ENCODE measurements at places on chromosomes 12 and 14. TPM values are rescaled to one million over a fixed set of nuclear protein-coding genes. Genes with fewer than 3 reads are reported as not detected.

CYP46A1 gene
- total RNA-seq, result under 0.01 TPM

RFX4 gene
- not detected for total RNA-seq

NGB gene
- not detected for total RNA-seq

OTOGL gene
- total RNA-seq, result 0.28 TPM

- peak; percentile 84 for DNase-seq
Measured at GRCh38 chr14:89504602-89505313, 87.7 kb upstream of the FOXN3 start.

DNA sequence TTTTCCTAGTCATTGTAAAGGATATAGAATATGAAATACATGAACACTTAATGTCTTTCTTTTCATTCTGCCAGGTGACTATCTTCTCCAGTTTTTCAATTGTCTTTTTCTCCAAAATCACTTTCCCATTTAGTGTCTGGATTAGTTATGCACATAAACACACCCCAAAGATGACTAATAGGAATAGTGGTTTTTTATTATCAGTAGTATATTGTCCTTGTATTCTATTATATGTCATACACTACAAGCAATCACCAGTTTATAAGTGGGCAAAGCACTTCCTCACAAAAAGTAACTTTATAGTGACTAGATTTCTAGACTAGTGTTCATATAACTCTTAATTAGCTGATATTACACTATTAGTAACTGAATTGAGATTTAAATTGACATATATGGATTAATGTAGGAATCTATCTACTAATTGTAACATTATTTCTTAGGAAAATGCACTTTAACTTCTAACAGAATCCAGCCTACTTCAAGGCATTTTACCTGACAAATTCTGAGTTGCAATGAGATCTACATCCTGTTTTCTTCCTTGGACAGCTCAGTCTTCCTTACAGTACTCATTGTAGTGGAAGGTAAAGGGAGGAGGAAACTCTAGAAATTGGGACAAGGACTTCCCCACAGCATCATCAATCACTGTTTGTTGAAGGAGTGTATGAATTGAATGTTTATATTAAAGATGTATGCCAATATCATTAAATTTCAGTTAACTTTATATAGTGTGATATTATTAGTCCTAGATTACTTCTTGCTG lies 186.1 kb upstream of the GARIN2 start:
- no peak for DNase-seq

- DNase-seq, result peak; percentile 75
Measured at GRCh38 chr14:69268223-69268622, 8.3 kb downstream of the GALNT16 start.

DNA sequence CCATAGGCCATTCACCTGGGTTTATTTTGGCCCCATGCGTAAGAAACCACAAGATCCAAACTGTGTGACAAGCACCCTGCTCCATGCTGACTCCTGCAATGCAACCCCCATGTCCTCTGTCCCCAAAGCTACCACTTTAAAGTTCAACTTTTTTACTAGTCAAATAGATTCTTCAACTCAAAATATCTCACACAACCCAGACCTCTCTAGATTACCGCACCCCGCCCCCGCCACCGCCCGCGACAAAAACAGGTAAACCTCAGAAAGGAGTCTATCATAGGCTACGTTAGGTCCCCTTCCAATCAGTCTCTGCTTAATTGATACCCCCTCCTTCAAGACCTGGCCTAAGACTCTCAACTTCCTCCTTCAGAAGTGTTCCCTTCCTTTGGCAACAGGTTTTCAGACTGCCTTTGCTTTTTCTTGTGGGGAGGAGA lies 2.2 kb downstream of the ZFP36L1 start:
- no peak for DNase-seq

GRCh38 chr12:873954-874353 lies 75.5 kb downstream of the RAD52 start:
- DNase-seq, result no peak

DNA sequence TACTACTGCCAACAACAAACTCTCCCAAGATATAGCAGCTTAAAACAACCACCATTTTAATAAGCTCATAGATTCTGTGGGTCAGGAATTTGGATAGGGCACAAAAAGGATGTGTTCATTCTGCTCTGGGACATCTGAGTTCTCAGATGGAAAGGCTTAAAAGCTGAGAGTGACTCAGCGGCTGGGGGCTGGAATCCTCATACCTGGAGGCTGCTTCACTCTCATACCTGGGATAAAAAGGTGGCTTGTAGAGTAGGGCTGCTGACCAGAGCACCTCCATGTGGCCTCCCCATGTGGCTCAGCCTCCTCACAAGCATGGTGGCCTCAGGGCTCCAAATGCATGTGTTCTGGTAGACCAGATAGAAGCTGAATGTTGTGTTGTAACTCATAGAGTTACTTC lies 20.2 kb upstream of the PELI2 start:
- no peak for DNase-seq

DNA sequence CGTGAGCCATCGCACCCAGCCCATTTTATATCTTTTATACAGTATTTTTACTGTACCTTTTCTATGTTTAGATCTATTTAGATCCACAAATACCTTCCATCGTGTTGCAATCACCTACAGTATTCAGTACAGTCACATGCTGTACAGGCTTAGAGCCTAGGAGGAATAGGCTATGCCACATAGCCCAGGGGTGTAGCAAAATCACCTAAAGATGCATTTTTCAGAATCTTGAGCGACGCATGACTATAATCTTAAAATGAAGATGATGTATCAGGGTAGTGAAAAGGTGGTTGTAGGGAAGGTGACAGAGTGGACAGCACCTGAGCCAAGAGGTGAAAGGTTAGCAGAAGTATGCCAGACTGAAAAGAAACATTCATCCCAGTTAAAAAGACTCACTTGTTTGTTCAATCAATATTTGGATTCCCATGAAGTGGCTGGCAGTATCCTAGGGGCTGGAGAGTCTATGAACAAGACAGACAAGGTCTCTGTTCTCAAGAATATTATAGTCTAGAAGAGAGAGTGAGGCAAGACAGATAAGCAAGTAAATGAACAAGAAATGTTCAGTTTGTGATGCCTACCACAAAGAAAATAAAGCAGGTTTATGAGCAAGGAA lies 3.6 kb downstream of the SPRING1 start:
- no peak for DNase-seq

DNA sequence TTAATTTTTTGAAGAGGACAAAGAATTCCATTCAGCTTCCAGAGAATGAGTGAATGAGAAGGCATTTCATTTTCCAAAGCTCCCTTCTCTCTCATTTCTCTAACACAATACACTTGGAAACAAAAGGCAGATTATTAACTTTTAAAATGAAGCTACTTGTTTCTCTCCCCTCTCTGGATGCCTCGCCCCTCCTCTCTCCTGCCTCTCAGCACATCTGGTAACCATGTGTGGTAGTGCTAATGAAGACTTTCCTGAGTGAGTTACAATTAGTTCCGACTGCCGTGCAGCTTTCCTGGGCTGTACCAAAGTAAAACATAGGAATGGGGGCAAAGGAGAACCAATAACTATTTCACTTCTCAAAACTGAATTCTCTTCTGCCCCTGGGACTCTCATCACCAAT lies 84.7 kb upstream of the SOX5 start:
- DNase-seq, result peak; percentile 11

GRCh38 chr12:120085920-120086645 lies 30.5 kb downstream of the RAB35 start:
- no peak for DNase-seq

- DNase-seq, result no peak
Measured at GRCh38 chr12:69331519-69331908, 16.7 kb upstream of the LYZ start.

GRCh38 chr12:92596383-92596782 lies 106.4 kb upstream of the PLEKHG7 start:
- DNase-seq, result peak; percentile 83

DNA sequence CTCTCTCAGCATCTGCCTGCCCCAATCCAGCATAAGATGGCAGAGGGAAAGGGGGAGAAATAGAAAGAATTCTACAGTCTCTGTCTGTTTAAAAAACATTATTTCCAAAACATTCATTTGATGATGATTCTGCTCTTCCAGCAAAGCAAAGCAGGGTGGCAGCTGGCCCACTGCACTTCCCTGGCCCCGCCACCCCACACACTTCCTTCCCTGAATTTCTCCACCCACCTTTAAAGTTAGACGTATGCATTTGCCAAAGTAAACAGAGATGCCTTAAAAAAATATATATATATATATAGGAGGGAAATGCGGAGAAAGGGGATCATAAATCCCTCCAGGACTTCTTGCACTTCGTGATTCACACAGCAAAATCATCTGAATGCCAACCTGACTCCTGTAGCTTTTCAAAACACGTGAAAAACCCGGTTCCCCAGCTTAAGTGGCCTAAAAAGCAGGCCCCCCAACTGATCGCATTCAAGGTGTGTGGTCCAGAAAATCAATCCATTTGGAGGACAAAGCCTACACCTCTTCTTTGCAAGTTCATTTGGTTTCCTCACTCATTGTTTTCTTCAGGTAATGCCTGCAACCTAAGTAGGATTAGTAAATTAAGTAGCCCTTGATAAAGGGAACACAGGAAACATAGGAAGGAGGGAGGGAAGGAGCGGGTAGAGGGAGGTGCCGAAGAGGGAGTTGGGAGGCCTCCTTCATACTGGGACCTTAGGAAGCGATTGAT lies 68.8 kb downstream of the LLPH start:
- DNase-seq, result no peak

DNA sequence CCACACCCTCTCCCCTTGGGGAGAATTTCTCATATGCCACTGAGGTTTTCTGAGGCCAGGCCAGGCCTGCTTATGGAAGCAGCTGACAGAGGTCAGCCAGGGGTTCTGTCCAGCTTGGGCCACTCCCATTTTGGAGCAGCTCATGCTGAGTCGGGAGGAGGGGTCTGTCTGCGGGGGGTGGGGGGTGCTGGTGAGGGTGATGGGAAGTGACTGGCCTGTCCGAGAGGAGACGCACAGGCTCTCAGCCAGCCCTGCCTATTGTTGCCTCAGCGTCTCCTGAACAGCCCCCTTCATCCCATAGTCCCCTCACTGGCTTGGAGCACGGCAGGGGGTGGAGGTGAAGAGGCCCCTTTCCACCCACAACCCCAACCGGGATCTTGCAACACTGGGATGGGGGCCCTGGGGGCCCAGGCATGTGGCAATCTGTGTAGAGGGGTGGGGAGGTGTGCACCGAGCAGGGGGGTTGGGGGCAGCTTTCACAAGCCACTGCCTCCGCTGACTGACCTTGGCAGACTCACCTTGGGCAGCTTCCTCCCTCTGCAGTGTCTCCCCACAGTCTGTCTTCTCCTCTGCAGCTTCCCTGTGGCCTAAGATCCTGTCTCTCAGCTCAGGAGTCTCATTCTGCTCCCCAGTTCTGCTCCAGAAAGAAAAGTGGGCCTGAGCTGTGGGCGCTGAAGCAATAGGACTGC lies 5.5 kb downstream of the CEBPE start:
- DNase-seq, result peak; percentile 45

- no peak for DNase-seq
Measured at GRCh38 chr12:46148327-46149078, 120.3 kb downstream of the SLC38A1 start.

DNA sequence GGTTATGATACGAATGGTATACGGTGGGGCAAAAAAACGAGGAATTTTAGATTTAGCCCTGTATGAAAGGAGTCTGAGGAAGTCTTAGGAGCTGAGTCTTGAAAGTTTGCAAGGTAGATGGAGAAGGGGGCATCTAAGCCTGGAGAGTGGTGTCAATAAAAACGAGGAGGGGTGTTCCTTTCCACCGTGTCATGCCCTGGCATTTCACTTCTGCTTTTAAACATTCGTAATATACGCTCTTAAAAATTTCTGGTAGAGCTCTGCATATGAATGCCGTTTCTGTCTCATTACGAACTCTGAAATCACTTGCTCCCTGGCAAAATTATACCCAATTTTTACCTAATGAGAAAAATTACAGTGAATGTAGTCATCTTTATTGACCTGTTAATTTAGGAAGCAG lies 170.2 kb downstream of the ERC1 start:
- DNase-seq, result no peak

DNA sequence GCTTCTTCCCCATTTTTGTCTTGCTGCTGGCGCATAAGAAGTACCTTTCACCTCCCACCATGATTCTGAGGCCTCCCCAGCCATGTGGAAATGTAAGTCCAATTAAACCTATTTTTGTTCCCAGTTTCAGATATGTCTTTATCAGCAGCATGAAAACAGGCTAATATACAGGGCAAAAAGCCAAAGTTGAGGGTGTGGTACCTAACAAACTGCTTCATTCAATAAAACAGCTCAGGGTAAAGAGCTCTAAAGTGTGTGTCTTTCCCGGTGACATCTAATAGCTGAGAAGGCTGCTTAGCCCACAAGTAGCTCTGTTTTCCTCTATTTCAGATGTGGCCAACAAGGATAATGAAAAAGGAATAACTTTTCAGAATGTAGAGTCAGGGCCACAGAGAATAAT lies 76.7 kb upstream of the SLC8A3 start:
- DNase-seq, result no peak

DNA sequence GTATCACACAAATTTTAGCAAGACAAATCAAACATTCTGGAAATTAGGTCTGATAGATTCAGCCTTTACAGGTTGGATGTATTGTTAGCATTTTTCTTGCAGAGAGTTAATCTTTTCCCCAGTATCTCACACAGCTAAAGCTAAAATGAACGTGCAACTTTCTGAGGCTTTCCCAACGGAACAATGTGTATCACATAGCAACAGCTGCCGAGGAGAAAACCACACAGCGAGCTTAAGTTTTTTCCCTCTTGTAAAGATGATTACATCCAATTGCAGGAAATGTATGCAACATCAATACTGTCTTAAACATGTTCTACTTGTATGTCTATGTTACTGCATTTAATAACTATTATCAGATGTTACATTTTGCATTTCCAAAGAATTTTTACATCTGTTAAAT lies 182.2 kb downstream of the CCDC59 start:
- DNase-seq, result no peak

DNA sequence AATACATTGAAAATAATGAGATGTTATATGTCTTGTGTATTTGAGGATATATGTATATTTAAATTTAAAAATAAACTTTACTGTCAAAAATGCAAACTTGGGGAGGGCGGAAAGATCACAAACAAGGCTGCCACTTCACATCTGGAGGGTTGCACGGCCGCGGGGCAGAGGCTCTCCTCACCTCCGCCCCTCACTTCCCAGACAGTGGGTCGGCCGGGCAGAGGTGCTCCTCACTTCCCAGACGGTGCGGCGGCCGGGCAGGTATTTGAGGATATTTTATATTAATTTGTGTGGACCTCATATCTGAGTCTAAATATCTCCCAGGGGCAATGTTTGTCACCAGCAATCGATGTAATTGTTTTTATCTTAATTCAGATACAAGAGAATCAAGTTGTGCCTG lies 3.7 kb upstream of the CLEC6A start:
- no peak for DNase-seq

Data from IMR-90 (cell line).